ENCODE measurements at places on chromosomes 4 and X.

- DNase-seq, result no peak
These were observed 16.4 kb downstream of the SMIM10L2A start for GRCh38 chrX:135437867-135438733.

DNA sequence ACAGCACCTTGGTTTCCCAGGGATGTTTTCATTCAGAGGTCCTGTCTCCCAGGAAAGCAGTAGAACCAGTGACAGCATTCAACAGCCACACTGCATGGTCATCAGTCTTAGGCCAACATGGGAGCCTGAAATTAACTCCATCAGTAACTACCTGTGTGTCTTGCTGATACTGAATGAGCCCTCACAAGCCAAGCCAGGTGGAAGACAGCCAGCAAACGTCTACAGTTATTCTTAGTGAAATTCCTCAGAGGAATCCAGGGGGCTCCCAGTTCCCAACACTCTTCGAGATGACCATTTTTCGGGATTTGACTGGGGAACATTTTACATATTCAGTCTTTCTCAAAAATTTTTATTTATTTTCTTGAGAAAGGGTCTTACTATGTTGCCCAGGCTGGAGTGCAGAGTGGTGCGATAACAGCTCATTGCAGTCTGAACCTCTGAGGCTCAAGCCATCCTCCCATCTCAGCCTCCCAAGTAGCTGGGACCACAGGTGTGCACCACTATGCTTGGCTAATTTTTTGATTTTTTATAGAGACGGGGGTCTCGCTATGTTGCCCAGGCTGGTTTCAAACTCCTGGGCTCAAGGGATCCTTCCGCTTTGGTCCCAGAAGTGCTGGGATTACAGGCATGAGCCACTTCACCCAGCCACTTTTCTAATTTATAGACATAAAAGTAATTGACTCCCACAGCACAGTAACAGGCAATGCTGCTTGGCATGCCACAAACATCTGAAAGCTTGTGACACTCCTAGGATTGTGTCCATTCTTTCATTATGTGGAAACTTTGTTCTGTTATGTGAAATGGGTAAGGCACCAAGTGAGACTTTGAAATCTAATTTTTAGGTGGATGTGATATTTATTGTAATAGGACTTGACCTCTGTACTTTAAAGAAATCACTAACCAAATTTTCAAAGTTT, 116.9 kb downstream of the SOWAHB start:
- no peak for DNase-seq

- DNase-seq, result no peak
These were observed 24.8 kb downstream of the KLF3 start for GRCh38 chr4:38688676-38689355.

- no peak for DNase-seq
These were observed 9.2 kb upstream of the GPC3 start for GRCh38 chrX:133994576-133994975.

GRCh38 chrX:14095702-14096101, 66.0 kb upstream of the GEMIN8 start:
- DNase-seq, result peak; percentile 78

- peak; percentile 67 for DNase-seq
These were observed 133.3 kb upstream of the ZIC3 start for GRCh38 chrX:137432609-137433008.

DNA sequence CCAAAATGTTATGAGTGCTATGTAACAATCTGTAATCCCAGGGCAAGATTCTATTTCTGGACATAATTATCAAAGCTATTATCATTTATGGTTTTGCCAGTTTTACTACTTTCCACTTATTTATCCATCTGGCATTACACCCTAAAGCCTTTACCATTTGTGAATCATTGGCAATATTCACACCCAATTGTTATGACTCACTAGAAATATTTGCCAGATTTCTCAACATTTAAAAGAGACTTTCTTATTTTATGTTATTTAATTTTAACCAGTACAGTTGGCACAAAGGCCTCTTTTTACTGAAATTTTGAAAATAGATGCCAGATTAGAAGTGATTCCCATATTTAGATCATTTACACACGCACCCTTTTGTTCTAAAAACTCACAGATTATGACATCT, 242.7 kb upstream of the WDFY3 start:
- DNase-seq, result no peak

- DNase-seq, result peak; percentile 15
These were observed 404.2 kb downstream of the KCNIP4 start for GRCh38 chr4:21544415-21544814.

GRCh38 chr4:85725721-85726170, 250.8 kb downstream of the ARHGAP24 start:
- no peak for DNase-seq
